ENCODE measurements at places on chromosomes 16 and 17. TPM values are rescaled to one million over a fixed set of nuclear protein-coding genes. Genes with fewer than 3 reads are reported as not detected.

DNA sequence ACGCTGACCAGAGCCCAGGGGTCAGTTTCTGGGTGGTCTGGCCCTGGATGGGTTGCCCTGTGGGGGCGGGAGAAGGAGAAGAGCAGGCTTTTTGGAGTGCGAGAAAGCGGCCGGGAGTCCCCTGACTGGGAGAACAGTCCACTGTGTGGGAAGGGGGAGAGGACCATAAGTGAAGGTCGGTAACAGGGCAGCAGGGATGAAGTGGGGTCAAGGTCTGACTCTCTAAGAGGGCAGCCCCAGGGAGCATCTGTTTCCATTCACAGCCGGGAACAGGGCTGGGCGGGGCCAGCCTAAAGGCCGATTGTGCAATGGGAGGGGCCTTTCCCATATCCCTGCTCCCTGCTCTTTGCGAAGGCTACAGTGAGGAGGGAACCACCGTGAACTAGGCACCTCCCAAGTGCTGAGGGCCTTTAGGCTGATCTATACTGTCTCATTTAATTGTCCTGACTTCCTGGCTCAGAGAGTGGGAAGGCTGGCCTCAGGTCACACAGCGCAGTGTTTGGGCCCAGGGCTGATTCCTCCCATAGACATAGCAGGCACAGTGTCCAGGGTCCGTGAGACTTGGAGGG lies 10.4 kb upstream of the WFDC1 start:
- no peak for DNase-seq

CDC27 gene
- 141 TPM for total RNA-seq

DNA sequence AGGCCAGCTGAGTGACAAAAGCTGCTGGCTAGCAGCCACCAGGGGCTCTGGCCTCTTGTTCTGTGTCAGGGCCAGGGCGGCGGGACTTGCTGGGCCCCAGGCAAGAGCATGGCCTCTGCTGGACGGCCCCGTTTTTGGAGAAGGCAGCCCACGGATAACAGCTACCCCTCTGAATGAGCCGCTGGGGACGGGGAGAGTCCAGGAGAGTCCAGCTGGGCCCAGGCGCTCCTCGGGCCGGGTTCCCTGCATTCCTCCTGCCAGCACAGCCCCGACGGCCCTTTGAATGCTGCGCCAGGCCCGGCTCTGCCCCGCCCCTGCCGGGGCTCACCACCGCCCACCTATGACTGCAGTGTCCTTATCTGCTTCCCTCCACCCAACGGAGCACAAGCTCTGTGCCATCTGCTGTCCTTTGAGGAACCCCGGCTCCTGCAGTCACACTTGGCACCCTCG lies 33.4 kb downstream of the SLC7A5 start:
- DNase-seq, result no peak

- DNase-seq, result no peak
Observed at GRCh38 chr16:31107465-31107867, 720 bp upstream of the BCKDK start.

LPCAT2 gene
- total RNA-seq, result 0.31 TPM

DNA sequence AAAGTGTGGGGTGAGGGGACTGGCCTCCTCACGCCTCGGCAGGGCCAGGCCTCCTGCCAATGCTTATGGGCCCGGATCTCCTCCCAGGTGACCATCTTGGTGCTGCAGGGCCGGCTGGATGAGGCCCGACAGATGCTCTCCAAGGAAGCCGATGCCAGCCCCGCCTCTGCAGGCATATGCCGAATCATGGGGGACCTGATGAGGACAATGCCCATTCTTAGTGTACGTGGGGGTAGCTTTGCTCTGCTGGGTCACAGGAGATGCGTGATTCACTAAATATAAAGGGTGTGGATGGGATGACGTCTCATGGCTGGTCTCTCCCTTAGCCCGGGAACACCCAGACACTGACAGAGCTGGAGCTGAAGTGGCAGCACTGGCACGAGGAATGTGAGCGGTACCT lies 19.5 kb downstream of the NUP85 start:
- no peak for DNase-seq

- DNase-seq, result no peak
Observed at GRCh38 chr17:81144423-81144781, 20.9 kb upstream of the PVALEF start.

DNA sequence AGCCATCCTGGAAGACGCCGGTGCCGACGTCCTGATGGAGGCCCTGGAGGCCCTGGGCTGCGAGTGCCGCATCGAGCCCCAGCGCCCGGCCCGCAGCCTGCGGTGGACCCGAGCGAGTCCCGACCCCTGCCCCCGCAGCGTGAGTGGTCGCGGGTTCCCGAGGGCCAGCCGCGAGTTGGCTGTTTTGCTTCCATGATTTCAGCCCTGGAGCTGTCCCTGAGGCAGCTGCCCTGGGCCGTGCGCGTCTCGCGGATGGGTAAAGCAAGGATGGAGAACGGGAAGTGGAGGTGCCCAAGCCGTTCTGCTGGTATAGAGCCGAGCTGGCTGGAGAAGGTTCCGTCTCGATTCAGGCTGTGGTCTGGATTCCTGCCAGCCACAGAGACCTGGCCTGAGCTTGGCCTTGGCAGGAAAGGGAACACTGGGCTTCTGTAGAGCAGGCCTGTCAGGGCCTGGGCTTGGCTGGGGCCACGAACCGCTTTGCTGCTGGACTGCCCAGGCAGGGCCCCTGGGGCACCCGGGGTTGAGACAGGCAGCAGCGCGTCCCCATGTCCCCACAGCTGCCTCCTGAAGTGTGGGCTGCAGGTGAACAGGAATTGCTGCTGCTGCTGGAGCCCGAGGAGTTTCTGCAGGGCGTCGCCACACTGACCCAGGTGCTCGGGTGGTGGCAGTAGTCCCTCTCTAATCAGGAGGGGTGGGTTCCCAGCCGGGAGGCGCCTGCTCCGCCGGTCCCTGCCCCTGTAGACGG lies 941 bp upstream of the MRPS34 start:
- DNase-seq, result no peak

DNA sequence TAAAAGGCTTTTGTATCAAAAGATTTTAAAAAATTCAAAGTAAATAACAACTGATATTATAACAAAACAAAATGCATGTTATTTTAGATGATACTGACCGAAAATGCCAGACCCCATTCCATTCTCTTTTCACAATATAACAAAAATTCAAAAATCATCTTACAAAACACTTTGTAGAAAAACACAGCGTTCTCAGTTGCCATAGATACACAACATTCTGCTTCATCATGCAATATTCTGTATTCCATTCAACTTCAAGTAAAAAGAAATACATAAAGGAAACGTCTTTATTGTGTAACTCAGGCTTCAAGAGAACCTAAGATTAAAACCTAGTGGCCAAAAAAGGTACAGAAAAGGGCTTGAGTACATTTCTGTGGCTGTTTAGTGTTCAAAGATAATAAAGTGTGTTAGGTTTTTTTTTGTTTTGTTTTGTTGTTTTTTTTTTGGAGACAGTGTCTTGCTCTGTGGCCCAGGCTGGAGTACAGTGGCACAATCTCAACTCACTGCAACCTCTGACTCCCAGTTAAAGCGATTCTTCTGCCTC lies 250.5 kb downstream of the CEP112 start:
- no peak for DNase-seq

DNA sequence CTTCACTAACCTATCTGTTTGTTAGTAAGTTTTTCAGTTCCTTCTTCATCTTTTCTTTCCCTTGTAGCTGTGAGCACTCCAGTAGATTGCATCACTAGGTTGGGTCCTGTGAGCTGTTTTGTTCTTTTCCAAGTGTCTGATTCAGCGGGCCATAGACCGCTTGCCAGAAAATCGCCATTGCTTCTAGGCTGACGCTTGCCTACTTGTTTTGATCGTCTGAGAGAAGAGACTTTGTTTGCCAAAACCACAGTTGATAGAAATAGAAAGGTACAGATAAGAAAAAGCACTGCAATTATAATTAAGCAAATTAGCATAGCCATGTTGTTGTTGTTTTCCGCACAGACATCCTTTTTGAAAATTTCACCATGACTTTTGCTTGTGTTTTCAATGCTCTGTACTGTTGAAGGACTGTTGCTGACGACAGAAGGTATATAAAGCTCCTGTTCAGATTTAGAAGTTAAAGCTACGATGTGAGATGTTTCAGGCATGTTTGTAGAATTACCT lies 3.1 kb downstream of the EVI2A start:
- DNase-seq, result peak; percentile 61

DNA sequence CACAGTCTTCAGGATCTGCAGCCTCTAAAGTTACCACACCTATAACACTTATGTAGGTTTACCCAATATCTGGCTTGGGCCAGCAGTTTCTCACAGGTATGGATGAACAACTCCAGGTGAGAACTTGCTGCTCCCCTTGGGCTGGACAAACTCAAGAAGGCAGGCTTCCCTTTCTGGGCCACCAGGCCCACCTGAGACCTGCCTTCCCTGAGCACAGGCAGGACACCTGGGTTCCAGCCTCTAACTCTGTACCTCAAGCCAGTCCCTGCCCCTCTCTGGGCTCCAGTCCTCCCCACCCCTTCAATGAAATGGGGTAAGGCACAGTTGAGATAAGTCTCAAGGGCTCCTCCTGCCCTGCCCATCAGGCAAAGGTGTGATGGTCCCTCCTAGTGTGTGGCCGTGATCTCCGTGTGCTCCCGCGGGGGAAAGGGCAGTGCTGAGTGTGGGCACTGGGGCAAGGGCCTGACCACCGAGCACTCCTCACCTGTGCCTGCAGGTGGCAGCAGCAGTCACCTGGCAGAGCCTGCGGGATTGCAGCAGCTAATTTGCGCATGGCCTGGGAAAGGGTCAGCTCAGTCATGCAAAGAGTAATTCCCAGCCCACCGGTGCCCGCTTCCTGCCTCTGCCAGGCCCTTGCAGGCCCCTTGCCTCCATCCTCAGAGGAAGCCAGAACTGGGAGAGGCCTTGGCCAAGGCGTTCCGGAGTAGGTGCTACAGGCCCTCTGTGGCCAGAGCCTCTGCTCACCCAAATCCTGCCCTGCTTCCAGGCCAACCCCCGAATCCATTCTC lies 28.2 kb upstream of the ADGRG1 start:
- no peak for DNase-seq

DNA sequence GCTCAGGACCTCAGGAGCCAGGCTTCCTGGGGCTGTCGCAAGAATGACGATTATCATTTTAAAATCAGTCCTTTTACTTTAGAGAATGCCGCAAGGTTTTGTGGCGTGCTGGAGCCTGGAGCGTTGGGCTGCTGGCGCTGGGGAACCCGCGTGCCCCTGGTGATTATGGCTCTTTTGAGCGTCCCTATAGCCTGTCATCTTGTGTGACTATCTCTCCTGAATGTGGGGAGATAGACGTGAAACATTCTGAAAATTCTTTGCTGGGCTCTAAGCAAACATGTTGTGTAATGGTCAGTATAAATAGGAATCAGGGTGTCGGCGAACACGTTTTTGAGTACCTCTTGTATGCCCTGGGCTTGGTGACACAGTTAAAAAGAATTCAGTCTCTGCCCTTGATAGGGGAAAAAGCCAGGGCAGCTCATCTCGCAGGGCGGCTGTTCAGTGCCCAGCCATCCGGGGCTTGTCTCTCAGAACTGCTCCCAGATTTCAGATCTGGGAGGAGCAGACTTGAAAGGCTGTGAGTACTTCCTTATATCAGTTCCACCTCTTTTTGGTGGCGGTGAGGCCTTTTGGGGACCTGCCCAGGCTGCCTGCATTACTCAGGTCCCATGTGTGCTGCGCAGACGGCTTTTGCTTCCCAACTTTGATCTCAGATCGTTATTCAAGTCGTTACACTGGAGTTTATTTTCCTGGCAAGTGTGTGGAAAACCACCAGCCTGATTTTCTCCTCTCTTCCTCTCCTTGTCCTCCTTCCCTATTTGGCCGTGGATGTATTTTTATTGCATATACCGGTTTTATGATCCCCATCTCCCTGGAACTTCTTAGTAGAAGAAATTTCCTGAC lies 973 bp downstream of the SLC7A6 start:
- DNase-seq, result no peak

TBC1D3C gene
- total RNA-seq, result not detected

DNA sequence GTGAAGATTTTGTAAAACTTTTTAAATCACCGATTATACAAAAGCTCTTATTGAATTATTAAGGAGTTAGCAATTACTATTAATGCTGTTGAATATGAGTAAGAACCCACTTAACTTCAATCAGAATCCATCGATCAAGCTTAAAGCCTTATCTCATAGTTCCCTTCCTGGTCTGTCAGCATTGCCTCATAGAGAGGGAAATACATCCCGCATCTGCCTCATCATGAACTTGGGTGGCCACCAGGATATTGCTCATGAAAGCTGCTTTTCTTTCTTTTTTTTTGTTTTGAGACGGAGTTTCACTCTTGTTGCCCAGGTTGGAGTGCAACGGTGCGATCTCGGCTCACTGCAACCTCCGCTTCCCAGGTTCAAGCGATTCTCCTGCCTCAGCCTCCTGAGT lies 66.7 kb downstream of the PIGL start:
- no peak for DNase-seq

- DNase-seq, result no peak
Observed at GRCh38 chr16:54437921-54438320, 151.3 kb upstream of the IRX3 start.

TNFRSF13B gene
- total RNA-seq, result not detected

GRCh38 chr17:8791910-8792270 lies 7.3 kb downstream of the MFSD6L start:
- no peak for DNase-seq

KREMEN2 gene
- not detected for total RNA-seq

- no peak for DNase-seq
Observed at GRCh38 chr16:89855301-89855945, 18.0 kb upstream of the TCF25 start.

DNA sequence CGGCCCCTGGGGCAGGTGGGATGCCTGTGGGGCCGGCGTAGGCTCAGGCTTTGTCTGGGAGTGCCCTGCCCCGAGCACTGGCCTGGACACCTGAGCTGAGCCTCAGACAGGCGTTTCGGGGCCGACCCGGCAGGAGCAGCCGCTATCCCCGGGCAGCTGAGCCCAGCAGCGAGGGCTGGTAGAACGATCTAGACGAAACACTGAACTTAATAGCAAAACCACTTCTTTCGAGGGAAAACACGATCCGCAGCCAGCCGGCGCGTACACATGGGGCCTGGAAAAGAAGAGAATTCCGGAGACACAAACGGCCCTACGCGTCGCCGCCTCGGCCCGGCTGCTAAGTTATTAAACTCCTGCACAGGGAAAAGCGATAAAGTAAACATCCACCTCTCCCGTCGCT lies 22.0 kb upstream of the SSTR5 start:
- no peak for DNase-seq

- DNase-seq, result no peak
Observed at GRCh38 chr16:26889740-26890139, 177.0 kb upstream of the C16orf82 start.

TMEM238L gene
- total RNA-seq, result not detected

CETP gene
- not detected for total RNA-seq

DNA sequence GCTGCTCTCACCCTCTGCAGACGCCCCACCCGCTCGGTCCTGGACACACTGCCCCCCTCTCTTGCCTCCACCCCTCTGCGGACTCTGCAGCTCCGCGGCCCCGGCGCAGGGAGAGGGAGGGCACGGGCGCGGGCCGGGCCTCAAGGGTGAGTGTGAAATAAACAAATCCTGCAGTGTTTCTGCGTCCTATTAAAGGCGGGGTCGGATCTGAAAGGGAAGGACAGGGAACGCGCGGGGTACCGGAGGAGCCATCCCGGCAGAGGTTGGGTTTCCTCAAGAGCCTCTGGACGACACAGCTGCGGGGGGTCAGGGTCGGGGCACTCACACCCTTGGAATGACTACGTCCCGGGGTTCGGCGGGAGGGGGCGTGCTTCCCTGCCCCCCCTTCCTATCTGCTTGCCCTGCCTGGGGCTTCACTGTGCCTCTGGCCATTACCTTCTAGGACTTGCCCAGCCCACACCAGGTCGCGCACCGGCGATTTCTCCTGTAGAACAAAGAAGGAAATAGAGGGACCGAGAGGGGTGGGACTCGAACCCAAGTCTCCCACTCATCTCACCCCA lies 466 bp upstream of the HSF4 start:
- no peak for DNase-seq

KRT33B gene
- not detected for total RNA-seq
